ENCODE measurements at places on chromosomes 7 and 10.
A peak's percentile ranks its signal among the peaks of the same experiment; 100 is the strongest.

DNA sequence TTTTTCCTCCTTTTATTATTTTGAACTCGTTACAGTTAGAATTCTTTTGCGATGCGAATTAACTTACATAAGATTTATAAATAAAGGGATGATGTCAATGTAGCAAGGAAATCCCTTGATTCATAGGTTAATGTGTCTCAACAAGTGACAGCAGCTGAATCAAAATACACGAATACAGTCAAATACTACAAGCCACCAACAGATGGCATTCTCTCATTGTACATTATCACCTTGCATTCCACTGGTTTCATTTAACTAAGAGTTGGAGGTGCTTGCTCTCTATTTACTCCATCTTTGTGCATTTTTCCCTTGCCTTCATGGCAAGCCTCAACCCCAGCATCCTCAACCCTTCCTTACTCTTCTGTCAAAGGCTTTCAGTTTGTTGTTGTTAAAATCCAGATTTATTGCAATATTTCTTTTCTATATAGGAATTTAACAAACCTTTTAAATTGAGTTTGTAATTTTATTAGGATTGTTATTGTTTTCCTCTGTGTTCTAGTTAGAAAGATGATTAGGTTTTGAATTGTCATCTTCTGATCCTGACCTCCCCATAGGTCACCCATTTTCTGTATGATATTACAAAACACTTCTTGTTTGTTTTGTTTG, 78.3 kb downstream of the SLC25A40 start:
- DNase-seq = peak; percentile 48

GRCh38 chr7:135100856-135101255, 47.0 kb upstream of the TMEM140 start:
- DNase-seq = no peak

DNA sequence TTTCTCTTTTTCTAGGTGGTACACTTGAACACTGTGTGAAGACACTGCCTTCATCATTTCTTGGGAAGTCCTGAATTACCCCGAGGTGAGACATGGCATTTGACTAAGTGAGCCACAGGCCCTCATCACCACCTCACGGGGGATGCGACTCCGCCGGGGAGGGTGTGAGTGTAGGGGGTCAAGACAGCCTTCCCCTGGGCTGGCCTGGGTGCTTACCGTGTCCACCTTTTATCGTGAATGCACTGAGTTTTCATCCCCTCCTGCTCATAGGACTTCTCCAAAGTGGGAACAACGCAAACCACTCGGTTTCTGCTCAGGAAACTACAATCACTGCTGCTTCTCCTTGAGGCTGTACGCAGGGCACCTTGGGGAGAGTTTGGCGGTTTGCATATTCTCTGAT, 176.9 kb downstream of the SH2D4B start:
- DNase-seq = no peak

DNA sequence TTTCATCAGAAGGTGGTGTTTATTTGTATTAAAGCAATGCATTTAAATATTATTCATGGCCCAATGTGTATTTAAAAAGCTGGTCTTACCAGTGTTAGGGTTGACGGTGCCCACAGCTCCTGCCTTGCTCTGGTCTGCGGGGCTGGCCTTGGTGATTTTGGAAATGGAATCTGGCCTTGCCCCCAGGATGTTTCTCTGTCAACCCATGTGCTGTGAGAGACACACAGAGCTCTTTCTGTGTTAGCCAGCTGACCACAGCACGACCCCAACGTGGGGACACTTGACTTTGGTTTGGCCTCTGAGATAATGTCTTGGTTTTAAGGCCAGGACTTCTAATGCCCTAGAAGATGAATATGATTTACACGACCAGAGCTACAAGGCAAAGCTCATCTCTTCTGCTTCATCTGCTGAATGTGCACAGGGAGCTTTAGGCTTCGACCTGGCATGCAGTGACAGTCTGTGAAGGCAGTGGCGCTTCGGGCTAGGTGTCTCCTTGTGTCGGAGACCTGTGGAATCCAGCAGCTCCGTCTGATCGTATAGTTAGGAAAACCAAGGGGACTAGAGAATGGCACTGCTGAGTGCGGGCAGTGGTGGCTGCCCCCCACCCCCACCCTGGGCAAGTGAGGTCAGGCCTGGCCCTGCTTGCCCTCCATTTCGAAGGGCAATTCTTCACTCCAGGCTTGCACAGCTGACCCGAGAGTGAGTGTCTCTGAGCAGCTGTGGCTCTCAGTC, 246.1 kb downstream of the EBF3 start:
- DNase-seq = no peak

DNA sequence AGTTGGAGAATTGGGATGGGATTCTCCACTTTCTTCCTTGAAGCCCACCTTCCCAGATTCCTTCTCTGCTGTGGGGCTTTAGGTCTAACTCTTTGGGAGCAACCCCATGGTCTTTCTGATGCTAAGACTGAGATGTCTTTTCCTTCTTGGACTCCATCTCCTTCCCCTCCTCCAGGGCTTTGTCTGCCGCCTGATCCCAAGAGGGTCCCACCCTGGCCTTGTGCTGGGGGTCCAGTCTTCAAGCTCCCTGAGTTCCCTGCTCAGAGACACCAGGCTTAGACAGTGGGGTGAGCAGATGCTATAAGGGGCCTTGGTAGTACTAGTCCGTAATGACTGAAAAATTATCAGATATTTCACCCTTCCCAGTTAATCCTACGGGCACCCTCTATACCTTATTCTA, 150.5 kb downstream of the PTPN20 start:
- DNase-seq = no peak

- DNase-seq = no peak
These were observed 229.9 kb downstream of the ADARB2 start for GRCh38 chr10:1507436-1507835.

DNA sequence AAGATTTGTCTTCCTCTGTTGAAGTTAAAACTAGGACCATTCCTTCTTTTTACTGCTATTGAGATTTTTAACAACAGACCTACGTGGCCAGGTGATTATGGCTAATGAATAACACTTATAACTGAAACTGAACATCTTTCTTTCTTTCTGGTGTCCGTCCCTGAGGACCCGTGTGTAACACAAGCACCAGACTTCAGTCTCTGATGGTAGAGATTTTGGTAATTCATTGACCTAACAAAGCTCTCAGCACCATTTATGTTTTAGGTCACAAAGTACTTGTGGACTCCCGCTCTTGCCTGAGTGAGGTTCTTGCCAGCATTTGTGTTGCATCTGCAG, 40.4 kb upstream of the TMEM229A start:
- DNase-seq = no peak

DNA sequence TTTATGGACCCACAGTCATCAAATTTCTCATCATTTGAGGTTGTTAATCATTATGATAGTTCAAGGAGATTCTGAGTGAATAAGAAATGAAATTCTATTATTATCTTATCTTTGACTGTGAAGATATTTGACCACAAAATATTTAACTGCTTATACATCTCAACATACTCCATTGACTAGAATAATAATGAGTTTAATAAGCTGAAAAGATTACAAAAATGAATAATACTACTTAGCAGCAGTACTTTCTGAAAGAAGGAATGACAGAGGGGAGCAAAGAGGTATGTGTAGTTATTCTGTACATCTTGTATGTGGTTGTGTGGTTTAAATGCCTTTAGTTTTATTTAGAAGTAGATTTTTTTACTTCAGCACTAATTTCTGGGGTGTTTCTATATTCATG, 214.2 kb downstream of the PRKG1 start:
- no peak for DNase-seq

GRCh38 chr10:128160297-128160711, 34.1 kb upstream of the MKI67 start:
- DNase-seq = no peak

DNA sequence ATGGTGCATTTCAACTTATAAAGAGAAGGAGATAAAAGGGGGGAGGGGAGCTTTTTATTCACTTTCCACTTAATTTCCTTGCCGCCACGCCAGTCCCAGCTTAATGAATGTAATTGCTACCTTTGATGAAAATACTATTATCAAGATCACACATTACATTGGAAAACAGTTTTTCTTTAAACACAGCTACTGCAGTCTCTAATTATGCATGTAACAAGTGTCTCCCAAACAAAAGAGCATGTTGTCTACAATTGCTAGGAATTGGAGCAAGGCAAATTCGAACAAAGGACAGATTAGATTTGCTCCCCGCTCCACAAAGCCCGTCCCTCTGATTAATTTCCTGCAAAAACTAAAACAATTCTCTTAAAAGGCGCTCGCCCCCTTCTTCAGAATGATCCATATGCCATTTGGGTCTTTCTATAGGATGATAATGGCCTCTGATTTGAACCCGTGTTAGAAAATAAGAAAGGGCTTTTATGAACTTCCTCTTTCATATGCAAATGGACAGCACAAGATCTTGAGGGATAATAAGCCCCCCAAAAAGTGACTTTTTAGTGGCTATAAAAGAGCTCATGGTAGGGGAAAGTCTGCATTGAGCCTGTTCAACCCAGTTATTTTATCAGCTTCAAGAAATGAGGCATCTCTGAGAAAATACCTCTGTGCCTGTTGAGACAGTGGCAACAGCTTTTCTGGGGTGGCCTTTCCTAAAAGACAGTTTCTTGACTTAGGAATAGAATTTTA, 60.6 kb downstream of the ACADSB start:
- no peak for DNase-seq

DNA sequence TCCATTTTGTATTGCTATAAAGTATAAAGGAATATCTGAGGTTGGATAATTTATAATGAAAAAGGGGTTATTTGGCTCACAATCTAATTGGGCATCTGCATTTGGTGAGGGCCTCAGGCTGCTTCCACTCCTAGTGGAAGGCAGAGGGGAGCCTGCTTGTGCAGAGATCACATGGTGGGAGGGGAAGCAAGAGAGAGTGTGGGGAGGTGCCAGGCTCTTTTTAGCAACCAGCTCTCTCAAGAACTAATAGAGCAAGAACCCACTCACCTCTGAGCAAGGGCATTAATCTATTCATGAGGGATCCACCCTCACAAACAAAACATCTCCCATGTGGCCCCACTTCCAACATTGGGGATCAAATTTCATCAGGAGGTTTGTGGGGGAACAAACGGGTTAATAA, 64.6 kb downstream of the OGDH start:
- DNase-seq = no peak

DNA sequence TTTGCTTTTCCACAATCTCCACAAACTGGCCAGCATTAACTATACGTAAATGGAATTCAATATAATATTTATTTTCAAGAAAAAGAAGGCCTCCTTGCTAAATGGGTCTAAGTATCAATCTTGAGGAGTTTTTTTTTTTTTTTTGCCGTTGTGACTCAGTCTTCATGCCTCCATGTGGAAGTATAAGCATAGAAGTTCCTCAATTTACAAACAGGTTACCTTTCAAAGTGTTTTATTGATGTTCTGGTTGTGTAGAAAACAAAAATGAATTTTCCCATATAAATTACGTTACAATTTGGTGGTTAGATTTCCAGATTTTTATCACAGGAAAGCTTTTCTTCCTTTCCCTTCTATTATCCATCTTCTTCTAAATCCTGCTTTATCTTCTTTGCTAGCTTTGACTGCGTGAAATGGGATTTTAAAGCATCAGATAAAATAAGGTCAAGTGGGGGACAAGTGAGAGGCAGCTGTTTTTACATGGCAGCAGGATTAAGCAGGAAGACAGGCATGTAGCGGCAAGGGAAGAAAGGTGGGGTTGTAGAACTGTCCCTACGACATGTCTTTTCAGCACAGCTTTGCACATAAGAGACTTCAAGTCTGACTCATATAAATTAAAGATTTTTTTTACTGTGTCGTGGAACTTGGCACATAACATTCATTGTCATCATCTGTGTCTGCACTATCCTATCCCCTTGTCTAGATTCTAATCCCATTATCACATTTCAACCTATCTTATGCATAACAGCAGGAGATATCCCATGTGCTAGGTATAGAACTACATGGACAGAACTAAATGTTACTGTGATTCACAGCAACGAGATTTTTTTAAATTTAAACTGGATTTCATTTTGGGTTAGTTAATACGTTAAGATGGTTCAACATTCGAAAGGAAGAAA, 135.3 kb upstream of the FAM3C start:
- DNase-seq = no peak

GRCh38 chr10:101536800-101537199, 51.3 kb downstream of the POLL start:
- DNase-seq = peak; percentile 21

DNA sequence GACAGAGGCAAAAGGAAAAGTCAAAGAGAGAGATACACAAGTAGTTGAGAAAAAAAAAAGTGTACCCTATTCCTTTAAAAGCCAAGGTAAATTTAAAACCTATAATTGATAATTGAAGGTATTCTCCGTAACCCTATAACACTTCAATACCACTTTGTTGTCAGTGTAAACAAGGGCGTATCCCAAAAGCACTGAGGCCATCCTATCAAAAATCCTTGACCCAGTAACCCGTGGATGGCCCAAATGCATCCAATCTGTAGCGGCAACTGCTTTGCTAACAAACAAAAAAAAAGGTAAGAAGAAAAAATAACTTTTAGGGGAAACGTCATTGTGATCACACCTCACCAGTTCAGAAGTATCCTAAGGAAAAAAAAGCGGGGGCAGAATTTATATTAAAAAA, 5.1 kb upstream of the NAPEPLD start:
- no peak for DNase-seq

GRCh38 chr10:106440355-106440754, 724.2 kb downstream of the SORCS1 start:
- DNase-seq = peak; percentile 17

DNA sequence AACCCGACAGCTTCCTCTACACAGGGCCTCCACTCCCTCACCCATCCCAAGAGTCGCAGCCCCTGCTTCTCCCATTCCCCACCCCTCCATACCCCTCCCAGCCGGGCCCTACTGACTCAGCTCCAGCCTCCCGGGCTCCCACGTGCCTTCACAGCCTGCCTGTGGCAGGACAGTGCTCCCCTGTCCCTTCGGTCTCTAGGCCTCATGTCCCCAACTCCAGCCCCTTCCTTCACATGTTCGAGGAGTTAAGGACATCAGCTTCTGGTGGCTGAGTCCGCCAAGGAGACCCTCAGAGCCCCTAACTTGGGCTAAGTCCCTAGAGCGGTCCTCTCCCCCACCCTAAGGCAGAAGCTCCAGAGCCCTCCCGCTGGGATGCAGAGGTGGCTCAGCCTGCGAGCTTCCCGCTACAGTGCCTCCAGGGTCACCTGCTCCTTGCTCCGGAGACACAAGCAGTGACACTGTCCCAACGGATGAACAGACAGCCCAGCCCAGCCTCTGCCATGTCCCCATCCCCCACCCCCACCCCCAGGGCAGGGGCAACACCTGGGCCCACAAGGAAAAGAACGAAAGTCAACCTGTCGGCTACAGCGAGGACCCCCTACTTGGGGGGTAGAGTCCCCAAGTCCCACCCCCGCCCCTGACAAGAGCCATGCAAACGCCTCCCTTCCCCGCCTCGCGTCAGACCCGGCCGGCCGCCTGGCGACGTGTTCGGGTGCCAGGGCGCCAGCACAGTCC, 716 bp downstream of the SMARCD3 start:
- no peak for DNase-seq
